ENCODE measurements at places on chromosomes 2 and 18.

- no peak for DNase-seq
Observed at GRCh38 chr18:44835703-44836102, 155.0 kb downstream of the SETBP1 start.

- no peak for DNase-seq
Observed at GRCh38 chr18:49572611-49573345, 10.9 kb downstream of the LIPG start.

DNA sequence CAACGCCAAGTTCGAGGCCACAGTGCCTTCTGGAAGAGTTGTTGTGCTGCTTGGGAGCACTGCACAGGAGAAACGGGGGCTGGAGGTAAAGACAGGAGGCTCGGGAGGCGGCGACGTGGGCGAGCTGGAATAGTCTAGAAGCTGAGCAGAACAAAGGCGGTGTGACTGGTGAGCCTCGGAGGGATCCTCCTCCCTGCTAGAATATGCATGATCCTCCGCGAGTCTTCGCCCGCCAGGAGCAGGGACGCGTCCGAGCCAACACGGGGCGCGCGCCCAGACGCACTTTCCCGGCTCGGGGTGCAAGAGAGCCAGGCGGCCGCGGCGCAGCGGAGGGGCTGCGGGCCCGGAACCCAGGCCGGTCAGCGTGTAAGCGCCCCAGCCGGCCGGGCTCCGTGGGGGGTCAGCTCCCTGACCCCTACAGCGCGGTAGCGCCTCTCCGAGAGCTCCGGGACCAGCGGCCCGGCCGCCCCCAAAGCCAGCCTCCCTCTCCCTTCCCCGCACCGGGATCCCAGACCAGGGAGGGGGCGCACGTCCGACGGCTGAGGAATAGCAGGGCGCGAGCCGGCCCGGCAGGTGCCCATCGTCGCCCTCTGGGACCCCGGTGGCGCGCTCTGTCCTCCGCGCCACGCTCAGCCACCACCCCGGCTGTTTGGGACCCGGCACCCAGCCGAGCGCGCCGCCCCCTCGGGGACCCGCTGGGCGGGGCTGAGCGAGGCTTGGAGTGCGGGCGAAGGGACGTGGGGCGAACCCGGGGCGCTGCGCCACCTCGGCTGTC, 62.5 kb downstream of the GNAL start:
- DNase-seq = no peak

DNA sequence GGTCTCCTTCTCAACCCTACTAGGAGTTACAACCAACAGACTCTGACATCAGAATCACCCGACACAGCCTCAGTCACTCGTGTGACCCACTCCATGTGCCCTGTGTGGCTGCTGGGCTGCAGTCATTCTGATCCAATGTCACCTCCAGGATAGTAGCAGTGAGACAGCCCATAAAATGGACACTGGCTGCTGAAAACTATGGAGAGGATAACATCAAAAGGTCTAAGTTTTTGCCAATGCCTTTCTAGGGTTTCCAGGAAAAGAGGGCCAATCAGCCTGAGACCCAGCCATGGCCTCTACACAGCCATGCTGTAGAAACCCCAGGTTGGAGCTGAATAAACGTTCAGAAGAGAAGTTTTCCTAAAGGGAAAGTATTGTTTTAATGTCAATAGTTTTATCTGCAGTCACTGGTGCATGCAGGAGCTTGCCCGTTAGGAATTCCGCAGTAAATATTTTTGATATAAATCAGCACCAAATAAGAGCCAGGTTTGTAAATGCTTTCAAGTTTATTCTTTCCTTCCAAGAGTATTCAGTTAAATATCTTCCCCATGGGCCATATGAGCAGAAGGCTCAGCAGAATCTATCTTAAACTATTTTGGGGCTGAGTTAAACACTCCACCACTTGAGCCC, 92.2 kb upstream of the PID1 start:
- DNase-seq = no peak

DNA sequence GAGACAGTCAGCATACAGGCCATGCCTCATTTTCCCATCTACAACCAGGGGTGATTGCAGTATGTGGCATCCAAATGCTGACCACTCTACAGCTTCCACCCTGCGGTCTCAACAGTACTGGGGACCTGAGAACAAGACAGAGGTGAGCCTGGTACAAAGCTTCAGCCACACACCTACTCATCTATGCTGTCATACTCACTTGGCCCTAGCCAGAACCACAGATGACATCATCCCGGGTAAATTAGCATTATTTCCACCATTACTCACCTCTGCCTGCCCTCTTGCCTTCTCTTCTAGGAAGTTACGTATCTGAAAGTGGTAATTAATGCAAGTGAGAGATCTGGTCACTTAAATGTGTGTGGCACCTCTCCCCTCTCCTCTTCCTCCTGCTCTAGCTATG, 208.2 kb upstream of the ARL4C start:
- no peak for DNase-seq

GRCh38 chr18:79806976-79807841, 9.5 kb downstream of the KCNG2 start:
- DNase-seq = no peak

GRCh38 chr2:2542316-2542715, 211.2 kb upstream of the MYT1L start:
- DNase-seq = no peak

GRCh38 chr2:146457221-146457620, 1387.6 kb upstream of the ACVR2A start:
- DNase-seq = no peak

GRCh38 chr2:147989809-147990403, 30.6 kb downstream of the ORC4 start:
- no peak for DNase-seq

DNA sequence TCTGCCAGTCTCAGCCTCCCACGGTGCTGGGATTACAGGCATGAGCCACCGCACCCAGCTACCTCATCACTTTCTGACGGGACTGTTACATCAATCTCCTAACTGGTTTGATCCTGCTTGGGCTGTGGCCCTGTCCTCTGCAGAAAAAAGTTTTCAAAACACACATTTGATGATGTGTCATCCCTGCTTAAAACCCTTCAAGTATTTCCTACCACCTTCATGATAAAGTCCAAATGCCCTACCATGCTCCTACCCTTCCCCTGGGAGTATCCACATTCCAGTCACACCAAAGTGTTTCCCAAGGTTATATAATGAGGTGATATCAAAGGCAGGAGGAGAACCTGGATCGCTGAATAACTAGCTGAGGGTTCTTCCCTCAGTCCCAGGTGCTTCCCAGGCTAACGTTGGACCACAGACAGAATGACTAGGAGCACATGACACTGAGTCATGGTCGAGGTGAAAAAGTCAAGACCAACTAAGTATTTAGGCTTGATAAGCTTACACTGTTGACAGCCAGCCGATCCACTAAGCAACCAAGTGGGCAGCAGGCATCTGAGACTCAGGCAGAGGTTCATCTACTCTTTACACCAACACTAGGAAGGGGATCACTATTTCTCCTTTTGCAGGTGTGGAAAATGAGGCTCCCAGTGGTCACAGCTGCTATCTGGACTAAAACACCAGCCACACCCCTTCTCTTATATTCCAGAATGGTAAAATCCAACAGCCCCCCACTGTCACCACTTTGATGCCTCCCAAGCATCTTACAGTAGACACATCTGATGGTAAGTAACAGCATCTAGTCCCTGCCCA, 31.8 kb downstream of the CYRIA start:
- DNase-seq = no peak

All from stimulated activated CD4-positive, alpha-beta T cell treated with anti-CD3 and anti-CD28 coated beads, TNF-alpha, amount 100 ng/mL, for 4 hours (primary cell).